ENCODE measurements at places on chromosomes 7 and 10. TPM values are rescaled to one million over a fixed set of nuclear protein-coding genes. Genes with fewer than 3 reads are reported as not detected.

The OR6V1 gene
- total RNA-seq = not detected

The POLR2J2 gene
- total RNA-seq = 6.1 TPM

The CCAR1 gene
- total RNA-seq = 66.8 TPM

The SLC37A3 gene
- 43.6 TPM for total RNA-seq

The WNT2 gene
- not detected for total RNA-seq

The WNT8B gene
- total RNA-seq = not detected
